Fibroblast of skin of abdomen (primary cell): ENCODE measurements at places on chromosomes 4 and X.
A peak's percentile ranks its signal among the peaks of the same experiment; 100 is the strongest.

GRCh38 chrX:10884246-10884645 lies 226.9 kb upstream of the HCCS start:
- DNase-seq: peak; percentile 84

GRCh38 chr4:15847746-15848145 lies 69.6 kb downstream of the CD38 start:
- DNase-seq: no peak

DNA sequence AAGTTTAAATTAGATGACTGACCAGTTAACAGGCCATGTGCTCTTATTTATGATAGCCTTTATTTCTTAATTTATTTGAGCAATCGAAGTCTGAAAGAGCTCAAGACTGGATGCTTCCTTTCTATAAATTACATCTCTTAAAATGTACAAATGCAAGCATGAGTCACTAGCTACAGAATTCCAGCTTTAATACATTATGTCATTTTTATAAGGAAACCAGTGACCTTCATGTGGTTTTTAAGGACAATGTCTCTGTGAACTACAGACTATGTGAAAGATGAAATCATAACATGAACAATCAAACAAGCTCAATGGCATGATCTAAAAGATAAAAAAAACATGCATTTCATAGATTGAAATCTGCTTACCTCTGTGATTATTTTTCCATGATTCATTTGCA lies 15.4 kb downstream of the HTR2C start:
- DNase-seq: no peak

- peak; percentile 57 for DNase-seq
These were observed 38.5 kb downstream of the TRMT44 start for GRCh38 chr4:8478801-8479744.

DNA sequence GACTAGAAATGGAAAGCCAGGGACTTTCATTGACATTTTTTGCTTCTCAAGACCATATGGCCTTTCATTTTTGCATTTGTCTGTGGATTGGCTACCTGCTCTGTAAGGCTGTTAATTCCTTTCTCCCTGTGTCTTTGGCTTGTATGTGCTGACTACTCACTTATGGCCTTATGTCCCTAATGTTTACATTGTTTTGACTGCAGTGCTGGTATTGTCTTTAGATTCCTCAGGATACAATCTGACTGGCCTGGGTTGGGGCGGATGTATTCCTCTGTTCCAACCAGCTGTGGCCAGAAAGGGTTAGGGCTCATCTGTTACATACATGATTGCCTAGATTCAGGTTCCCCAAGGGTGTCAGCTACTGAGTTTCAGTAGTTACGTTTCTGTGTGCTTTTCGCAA lies 108.1 kb downstream of the RAPGEF2 start:
- DNase-seq: no peak

- DNase-seq: peak; percentile 64
These were observed 75.0 kb downstream of the PTTG2 start for GRCh38 chr4:38034986-38035882.

- no peak for DNase-seq
These were observed 193.5 kb upstream of the FTHL17 start for GRCh38 chrX:31265383-31265782.

GRCh38 chrX:21749924-21750323 lies 8.0 kb downstream of the SMPX start:
- DNase-seq: no peak

- no peak for DNase-seq
These were observed 47.8 kb downstream of the LHFPL1 start for GRCh38 chrX:112631892-112632291.

DNA sequence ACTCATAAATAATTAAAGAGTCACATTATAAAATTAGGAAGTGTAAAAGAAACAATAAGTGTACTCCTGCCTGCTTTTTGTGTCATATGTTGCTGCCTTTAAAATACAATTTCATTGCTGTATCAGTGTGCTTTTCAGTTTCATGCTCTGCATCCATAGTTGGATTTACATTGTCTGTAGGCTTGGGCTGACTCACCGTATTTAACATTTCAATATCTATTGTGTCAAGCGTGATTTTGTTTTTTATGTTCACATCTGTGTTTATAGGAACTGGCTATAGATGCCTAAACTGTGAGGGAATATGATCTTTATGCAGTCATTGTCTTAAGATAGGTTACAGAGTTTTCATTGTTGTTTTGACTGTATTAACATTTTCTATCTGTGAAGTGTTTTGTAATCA lies 18.1 kb downstream of the CCSER1 start:
- DNase-seq: no peak

DNA sequence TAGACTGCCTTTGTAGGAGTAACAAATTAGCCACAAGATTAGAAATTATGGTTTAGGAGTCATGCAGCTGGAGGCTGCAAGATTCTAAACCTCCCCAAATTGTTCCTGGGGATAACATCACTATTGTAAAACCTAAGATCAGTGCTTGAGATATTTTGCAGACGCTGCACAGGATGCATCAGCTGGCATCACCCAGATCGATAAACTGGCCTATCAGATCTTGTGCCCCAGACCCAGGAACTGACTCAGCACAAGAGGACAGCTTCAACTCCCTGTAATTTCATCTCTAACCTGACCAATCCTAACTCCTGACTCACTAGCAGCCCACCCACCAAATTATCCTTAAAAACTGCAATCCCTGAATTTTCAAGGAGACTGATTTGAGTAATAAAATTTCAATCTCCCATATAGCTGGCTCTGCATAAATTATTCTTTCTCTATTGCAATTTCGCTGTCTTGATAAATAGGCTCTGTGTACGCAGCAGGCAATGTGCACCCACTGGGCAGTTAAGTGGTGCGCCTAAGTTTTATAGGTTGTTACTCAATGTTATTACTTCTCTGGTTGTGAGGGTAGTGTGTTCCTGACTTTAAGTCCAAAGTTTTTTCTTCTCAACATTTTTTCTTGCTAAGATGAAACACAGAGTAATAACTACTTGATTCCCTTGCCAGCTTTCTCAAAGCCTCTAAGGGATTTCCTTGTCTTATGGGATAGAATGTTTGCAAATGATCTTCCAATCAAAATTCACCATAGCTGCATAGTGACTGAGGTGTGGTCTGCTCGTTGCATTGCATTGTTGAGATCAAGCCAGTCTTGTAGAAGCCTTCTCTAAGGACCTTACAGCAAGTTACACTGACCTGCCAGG lies 312.3 kb upstream of the DKK2 start:
- no peak for DNase-seq

DNA sequence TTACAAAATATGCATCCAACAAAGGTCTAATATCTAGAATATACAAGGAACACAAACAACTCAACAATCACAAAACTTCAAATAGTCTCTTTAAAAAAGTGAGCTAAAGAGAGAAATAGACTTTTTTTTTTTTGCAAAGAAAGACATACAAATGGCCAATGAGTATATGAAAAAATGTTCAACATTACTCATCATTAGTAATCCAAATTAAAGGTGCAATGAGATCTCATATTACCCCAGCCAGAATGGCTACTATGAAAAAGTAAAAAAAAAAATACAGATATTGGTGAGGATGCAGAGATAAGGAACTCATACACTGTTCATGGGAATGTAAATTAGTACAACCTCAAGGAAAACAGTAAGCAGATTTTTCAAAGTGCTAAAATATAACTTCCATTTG lies 24.1 kb downstream of the AGTR2 start:
- DNase-seq: no peak

- no peak for DNase-seq
These were observed 20.0 kb upstream of the TMEM128 start for GRCh38 chr4:4267981-4268380.

DNA sequence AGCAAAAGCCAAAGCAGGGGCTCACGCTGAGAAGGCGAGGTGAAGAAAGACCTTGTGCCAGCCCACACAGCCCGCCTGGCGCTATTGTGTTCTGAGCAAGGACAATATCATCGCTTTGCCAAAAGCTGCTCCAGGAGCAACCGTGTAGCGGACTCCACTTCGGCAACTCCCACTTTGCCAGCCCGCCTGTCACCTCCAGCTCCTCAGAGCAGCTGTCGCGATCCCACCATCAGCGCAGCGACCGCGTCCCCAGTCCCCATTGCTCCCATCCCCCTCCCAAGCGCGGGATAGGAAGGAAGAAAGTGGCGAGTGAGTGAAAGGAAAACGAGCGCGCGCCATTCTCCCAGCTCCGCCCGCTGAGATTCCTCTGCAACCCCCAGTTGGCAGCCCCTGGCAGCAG lies 759 bp downstream of the ZC4H2 start:
- DNase-seq: peak; percentile 6

GRCh38 chr4:163382178-163382869 lies 38.6 kb downstream of the NPY5R start:
- DNase-seq: no peak

GRCh38 chr4:117491516-117491915 lies 406.1 kb upstream of the TRAM1L1 start:
- DNase-seq: no peak

- peak; percentile 98 for DNase-seq
These were observed 17.6 kb upstream of the CC2D2A start for GRCh38 chr4:15451866-15452765.

- DNase-seq: no peak
These were observed 557.0 kb downstream of the SPRY1 start for GRCh38 chr4:123953566-123953965.

DNA sequence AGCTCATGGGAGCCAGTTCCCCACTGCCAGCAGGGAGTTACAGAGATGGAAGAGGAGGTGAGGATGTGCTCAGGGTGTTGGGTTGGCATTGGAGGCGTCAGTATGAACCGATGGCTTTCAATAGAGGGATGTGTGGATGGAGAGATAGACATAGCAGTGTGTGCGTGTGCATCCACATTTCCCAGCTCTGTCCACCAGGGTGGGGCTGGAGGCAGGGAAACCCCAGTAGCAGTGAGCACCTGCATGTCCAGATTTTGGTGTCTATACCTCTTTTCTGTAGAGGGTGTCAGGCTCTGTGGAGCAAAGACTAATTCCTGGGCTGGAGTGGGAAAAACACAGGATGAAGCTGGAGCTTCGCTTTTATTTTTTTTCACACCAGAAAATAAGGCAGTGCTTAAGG lies 37.2 kb upstream of the HGFAC start:
- no peak for DNase-seq

GRCh38 chrX:72094894-72095293 lies 36.8 kb downstream of the RTL5 start:
- no peak for DNase-seq

DNA sequence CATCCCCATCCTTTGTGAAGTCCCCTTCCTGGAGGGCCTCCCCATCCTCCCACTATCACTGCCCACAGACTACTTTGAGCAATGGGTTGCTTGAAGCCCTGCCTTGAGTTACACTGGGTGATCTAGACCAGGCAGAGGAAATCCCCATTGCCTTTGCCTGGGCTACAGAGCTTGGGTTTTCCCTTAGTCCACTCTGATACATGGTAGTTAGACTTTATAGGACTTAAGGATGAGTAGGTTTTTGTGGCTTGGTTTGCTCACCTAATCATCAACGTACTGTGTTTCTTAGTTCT lies 56.6 kb downstream of the TMEM131L start:
- DNase-seq: no peak

GRCh38 chr4:77715414-77716290 lies 103.5 kb downstream of the CNOT6L start:
- DNase-seq: no peak

GRCh38 chrX:10507876-10508275 lies 112.5 kb downstream of the MID1 start:
- DNase-seq: peak; percentile 21

- DNase-seq: peak; percentile 93
These were observed 58.9 kb downstream of the PLAC1 start for GRCh38 chrX:134599184-134599914.

DNA sequence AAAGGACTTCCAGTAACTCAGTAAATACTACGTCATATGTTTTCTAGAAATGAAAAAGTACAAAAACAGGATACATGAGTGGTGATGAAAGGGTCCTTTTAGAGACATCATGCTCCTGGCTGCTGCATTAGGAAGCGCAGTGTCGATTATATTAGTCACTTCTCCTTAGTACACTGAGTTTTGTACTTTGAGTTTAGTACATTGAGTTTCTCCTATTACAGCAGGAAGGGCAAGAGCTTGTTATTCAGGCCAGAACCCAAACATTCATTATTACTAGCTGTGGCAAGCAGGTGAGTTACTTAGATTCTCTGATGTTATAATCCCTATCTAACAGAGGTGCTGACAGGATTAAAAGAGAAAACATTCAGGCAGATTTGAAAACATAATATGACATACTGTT lies 21.3 kb downstream of the RPGR start:
- no peak for DNase-seq

DNA sequence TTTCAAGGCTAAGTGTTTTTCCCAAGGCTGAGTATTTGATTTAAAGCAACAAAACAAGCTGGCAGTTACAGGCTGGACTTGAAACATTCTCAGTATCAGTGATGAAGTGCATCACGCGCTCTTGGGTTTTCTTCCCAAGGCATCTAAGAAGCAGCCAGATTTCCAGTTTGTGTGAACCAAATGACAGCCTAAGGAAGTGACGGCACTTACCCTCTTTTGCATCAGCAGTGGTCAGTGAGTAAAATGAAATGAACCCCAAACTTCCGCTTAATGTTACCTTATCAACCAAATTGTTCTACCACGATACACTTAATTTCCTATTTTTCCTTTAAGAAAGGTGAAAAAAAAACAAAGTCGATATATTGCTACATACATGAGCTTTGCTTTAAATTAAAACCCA lies 15.8 kb upstream of the GYPE start:
- DNase-seq: no peak

- peak; percentile 69 for DNase-seq
These were observed 64.9 kb upstream of the DYNLT3 start for GRCh38 chrX:37912304-37912703.

GRCh38 chr4:10046471-10046870 lies 25.2 kb upstream of the SLC2A9 start:
- DNase-seq: no peak

- DNase-seq: no peak
These were observed 16.2 kb upstream of the WDR19 start for GRCh38 chr4:39166177-39166576.

- DNase-seq: no peak
These were observed 252.6 kb upstream of the CENPE start for GRCh38 chr4:103450693-103451092.

GRCh38 chrX:55159551-55159950 lies 60.6 kb upstream of the PAGE5 start:
- DNase-seq: no peak

GRCh38 chr4:52661966-52662690 lies 3.0 kb upstream of the USP46 start:
- no peak for DNase-seq

DNA sequence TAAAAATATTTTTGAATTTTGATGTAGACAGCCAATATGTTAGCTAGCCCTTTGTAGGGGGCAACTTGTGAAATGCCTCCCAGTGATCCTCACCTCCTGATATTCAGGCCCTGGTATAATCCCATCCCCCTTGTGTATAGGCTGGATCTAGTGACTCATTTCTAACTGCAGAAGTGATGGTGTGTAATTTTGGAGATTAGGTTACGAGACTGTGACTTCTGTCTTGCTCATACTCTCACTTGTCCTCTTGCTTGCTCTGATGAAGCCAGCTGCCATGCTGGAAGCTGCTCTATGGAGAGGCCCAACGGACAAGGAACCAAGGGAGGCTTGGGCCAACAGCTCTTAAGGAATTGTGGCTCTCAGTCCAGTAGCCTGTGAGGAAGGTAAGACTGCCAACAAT lies 61.7 kb downstream of the GPR82 start:
- DNase-seq: peak; percentile 12

GRCh38 chrX:132393085-132393484 lies 95.8 kb downstream of the MBNL3 start:
- no peak for DNase-seq
